Effector memory CD4-positive, alpha-beta T cell (primary cell): ENCODE measurements at places on chromosomes 4 and X.

DNA sequence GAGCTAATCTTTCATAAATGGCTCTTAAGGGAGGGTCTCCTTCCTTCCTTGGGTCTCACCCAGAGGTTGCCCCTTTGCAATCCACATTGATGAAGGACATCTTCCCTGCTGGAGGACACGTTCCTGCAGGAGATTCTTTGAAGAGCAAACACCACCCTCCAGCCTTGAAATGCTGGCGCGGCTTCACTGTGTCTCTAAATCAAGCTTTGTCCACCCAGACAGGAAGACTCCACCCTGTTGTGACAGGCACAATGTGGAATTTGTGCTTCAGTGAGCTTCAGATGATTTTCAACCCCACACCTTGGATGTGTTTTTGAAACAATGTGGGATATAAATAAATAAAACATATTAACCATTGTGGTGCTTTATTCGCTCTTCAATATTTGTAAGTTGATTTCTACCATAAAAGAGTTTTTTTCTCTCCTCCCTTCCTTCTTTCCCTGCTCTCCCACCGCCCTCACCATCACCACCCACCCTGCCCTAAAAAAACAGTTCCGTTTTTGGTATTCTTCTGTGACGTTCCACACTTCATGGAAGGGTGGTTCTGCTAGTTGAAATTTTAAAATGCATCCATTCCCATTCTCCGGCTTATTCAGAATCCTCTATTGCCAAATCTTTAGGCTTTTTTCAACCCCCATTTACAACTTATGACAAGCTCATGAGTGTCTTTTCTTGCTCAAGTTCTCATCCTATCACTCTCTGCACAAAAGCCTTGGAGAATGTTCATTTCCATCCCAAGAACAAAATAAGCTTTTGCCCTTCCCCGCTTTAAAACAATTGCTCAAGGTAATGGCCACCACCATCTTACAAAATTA is 264.3 kb downstream of the RAPGEF2 start:
- DNase-seq = no peak

DNA sequence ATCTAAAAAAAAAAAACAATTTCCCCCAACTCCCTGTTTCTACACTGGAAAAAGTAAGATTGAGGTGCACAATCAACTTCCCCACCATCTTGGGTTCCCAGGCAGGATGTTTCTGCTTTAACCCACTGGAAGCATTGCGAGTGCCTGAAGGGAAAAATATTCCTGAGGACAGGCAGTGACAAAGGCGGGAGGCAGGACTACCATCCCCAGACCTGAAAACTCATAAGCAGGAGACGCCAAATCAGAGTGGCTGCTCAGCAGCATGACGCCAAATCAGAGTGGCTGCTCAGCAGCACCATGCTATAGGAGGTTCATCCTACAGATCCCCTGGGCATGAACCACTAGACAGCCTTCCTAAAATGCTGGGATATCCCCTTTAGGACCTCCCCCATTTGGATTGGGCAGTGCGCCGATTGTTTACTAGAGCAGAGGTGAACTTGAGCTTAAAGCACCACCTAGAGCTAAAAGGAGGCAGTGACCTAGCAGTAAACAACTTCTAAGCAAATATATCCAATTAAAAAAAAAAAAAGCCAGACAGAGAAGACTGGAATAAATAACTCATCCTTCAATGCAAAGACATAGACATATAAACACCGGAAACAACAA is 35.0 kb upstream of the GK start:
- no peak for DNase-seq

DNA sequence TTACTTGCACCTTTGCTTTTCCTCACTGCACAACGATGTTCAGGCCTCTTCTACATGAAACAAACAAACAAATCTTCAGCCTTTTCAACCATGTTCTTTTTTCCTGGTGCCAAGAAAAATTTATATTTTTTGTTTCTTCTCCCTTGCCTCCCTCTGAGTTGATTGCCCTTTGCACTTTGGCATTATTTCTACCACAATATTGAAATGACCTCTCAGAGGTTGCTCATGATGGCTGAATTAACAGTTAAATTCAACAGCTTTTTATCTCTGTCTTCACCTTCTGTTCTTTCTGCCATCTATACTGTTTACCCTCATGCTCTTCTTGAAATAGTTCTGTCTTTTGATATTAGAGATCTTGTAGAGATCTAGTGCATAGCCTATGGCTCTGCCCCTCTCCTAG is 308.9 kb downstream of the ARHGAP24 start:
- no peak for DNase-seq

DNA sequence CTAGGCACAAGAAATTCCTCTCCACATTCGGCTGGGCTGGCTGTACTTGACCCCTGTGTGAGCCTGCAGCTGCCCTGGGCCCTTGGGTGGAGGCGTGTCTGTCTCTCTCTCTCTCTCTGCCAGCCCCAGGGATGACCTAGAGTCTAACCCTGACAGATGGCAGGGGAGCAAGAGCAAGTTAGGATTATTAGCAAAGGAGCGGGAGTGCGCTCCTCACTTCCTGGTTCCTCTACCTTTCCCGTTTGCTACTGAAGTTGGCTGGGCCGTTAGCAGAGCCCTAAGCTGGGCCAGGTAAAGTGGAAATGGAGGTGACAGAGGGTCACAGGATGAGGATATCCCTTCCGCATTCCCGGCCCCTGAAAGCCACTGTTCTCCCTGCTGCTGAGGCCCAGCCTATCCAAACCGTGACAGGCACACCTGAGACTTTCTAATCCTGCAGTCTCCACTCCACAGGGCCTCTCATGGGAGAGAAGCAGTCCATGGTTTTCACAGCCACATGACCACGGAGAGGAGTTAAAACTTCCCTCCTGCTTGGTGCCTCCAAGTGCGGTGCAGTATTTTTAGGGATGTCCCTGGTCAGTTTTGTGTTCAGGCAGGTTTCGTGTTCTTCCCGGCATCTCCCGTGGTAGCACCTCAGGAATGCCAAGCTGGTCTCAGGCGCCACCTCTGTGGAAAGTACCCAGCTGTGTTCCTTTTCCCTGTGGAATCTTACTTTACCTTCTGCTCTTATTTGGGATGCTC is 79.3 kb downstream of the CLDN22 start:
- no peak for DNase-seq

DNA sequence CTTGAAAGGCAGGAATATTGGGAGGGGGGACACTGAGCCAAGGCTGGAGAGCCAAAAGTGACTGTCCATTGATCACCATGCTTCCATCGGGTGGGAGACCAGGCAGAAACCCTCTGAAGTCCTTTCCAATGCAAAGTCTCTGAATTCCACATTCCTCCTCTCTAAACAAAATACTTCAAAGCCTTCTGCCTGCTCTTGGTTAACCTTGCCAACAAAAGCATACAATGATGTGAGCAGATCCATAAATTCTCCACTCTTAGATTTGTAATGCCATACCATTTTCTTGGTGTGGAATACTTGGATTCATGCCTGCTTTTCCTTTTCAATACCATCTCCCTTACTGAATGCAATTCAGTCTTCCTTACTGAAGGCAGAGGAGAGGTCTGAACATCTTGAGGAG is 74.1 kb upstream of the FAM9B start:
- DNase-seq = no peak
